ENCODE measurements at places on chromosomes 2 and 18.

GRCh38 chr2:230457073-230457768, 41.2 kb downstream of the SP100 start:
- no peak for DNase-seq

DNA sequence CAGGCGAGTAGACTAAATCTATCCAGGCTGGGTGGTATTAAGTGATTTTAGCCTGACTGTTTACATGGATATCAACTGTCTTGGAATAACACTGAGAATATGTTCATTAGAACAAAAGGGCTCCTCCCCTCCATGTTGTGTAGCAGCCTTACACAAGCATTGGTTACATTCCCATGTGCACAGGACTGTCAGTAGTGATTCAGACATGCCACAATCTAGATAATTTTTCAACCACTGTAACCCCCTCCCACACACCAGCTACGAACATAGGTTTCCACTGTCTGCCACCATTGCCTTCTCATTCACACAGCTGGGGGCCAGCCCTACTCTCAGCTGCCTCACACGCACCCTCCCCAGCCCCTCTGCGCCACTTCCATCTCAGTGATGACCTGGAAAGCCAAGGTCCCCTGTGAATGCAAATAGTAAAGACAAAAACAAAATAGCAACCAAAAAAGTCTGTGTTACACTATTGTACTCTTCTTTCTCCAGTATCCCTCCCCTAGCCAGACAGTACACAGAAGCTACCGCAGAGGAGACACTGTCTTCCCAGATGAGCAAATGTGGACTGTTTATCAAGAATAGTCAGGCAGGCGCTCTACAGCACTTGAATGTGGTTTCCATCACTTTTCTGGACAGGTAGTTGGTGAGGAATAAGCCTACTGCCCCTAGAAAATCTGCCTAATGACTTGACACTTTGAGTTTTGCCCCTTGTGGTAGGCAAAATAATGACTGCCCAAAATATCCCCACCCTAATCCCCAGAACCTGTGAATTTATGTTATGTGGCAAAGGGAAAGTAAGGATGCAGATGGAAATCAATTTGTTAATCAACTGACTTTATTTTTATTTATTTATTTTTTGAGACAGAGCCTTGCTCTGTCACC, 27.9 kb upstream of the TYMS start:
- no peak for DNase-seq

- no peak for DNase-seq
Observed at GRCh38 chr18:2971741-2972552, 41.0 kb downstream of the LPIN2 start.

DNA sequence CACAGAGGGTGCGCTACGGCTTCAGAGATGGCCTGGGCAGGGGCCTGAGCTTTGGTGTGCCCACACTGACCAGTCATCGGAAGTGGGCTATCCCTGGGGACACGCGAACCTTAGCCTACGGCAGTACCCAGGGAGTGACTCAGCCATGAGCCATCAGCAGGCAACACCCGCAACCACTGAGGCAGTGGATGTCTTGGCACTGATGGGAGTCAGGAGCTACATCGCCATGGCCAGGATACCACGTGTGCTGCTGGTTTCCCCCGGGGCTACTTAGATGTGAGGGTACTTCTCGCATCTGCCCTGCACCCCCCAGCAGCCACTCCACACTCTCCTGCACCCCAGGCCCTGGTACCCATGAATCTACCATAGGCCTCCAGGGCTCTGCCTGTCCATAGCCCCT, 12.8 kb upstream of the HPCAL1 start:
- no peak for DNase-seq

DNA sequence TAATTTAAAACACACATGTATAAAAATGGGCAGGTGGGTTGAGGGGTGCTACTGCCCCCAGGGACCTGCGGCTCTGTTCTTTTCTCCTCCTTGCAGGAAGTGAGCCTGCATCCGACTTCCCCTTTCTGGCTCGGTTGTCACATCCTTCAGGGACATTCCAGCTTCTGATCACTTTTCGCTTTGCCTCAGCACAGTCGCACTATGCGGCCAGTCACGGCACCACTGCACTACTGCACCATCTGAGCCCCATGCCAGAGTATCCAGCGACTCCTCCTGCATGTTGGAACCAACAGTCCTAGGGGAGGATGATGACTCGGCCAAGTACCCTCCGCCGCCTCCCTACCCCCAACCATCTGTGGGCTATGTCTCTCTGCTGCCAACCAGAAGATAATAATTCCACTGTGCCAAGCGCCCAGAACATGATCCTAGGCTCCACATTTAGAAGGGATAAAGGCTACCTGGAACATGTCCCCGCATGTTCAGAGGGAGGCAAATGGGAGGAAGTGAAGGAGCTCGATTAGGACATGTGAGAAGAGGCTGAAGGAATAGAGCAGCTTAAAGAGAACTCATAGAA, 17.6 kb downstream of the CDC42EP3 start:
- DNase-seq: peak; percentile 86

- no peak for DNase-seq
Observed at GRCh38 chr2:169303579-169304305, 58.6 kb downstream of the LRP2 start.

DNA sequence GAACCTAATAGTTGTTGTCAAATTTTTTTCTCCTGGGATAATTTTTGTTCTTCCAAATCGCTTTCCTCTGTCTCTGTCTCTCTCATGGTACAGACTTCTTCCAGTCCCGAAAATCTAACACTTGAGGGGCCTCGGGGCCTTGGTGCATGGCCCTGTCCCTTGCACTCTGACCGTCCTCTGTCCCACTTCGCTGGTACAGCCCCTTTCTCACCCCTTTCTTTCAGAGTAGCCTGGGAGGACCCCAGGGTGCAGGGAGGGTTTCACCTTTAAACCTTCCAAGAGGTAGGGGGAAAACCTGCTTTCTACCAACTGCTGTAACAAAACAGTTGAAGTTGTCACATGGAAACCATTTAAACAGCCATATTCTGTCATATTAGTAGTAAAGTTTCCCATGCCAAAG, 22.2 kb upstream of the FAHD2A start:
- DNase-seq: no peak

- no peak for DNase-seq
Observed at GRCh38 chr2:174636987-174637386, 39.4 kb upstream of the WIPF1 start.

DNA sequence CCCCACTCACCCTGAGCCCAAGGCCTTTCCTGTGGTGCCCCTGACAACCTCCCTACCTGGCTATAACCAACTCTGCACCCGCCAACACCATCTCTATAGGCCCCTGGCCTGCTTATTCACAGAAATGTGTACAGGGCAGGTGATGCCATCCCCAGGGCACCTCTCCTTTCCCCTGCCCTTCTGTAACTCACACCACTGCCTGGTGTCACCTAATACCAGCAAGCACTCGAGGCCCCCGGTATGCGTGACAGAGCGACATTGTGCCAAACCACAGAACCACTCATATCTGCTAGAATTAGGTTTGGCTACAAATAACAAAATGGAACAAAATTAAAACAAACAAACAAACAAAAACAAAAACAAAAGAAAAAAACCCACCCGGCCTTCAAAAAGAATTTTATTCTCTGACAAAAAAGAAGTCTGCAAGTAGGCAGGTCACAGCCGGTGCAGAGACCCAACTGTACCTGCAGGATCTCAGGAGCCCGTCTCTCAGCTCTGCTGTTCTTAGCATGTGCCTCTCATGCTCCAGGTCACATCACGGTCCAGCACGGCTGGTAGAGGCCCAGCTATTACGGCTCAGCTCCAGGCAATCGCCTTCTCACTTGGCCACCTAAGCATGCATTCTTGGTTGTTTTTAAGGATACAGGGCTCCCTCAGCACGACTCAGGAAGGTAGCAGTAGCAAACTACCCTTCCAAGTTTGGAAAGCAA, 51.4 kb downstream of the FAM178B start:
- no peak for DNase-seq

GRCh38 chr18:44238454-44238853, 442.2 kb upstream of the SETBP1 start:
- no peak for DNase-seq

- DNase-seq: no peak
Observed at GRCh38 chr2:149278161-149278871, 52.1 kb upstream of the LYPD6 start.

DNA sequence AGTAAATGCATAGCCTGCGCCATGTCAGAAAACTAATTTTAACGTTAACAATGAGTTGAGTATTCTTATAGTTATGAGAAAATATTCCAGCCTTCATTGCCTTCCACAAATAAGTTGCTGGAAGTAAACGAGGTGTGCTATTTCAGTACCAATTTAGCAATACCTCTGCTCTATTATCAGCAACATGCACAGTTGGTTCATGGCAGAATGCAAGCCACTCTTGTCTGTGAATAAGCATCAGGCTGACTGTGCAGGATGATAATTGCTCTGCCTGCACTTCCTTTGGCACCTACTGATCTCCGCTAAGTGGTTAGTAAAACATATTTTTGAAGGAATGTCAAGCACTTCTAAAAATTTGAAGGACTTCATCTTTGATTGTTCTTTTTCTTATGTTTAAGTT, 261.9 kb upstream of the SIX3 start:
- no peak for DNase-seq

DNA sequence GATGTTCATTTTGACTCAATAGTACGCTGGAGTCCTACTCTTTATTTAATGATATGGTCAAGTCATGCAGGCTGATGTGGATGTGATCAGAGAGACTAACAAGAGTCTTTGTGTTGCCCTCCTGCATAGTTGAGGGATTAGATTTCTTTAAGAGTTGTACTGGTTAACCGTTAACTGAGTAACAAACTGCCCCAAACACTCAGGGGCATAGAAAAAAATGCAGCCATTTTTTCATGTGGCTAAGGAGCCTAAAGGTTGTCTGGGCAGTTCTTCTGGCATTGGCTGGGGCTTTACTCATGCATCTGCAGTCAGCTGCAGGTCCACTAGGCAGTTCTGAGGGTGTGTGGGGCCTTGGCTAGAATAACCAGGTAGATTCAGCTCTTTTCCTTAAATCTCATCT, 32.5 kb downstream of the DOCK10 start:
- DNase-seq: no peak

DNA sequence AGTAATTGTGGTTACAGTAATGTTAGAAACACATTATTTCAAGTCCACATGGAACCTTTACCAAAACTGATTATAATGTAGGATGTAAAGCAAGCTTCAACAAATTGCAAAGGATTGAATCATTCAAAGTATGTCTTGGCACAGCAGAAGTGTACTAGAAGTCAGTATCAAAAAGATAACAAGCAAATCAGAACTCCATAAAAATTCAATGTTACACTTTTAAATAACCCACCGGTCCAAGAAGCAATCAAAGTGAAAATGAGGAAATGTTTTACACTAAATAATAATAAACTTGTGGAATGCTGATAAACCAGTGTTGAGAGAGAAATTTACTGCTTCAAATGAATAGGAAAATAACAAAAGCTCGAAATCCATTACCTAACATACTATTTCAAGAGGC, 47.7 kb downstream of the TTC21B start:
- DNase-seq: no peak

- no peak for DNase-seq
Observed at GRCh38 chr18:76495435-76496193, 572 bp upstream of the ZNF516 start.

GRCh38 chr2:199219551-199219950, 238.2 kb downstream of the SATB2 start:
- DNase-seq: no peak

- DNase-seq: peak; percentile 72
Observed at GRCh38 chr2:165401285-165401852, 68.1 kb upstream of the CSRNP3 start.

- no peak for DNase-seq
Observed at GRCh38 chr2:69745035-69745434, 3.1 kb downstream of the ANXA4 start.

GRCh38 chr2:236855866-236856847, 229.5 kb upstream of the COPS8 start:
- DNase-seq: no peak

- DNase-seq: peak; percentile 31
Observed at GRCh38 chr2:84077496-84077895, 381.6 kb downstream of the SUCLG1 start.

- no peak for DNase-seq
Observed at GRCh38 chr2:239601201-239601851, 200.5 kb upstream of the HDAC4 start.

DNA sequence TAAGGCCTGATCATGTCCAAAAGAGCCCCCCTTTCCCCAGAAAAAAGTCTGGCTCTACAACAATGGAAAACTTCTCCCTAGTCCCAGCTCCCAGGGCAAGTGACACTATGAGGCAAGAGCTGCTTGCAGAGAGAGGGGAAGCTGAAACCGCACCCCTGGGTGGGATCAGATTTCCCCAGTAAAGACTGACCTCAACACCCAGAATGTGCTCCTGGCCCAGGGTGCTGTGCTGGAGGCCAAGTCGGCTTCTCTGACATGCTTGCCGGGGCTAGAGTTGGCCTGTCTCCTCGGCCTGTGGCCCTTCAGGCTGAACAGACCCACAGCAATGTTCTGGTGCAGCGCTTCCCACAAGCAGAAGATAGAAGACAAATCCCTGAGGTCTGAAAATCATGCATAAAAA, 18.4 kb upstream of the ST8SIA3 start:
- DNase-seq: no peak

DNA sequence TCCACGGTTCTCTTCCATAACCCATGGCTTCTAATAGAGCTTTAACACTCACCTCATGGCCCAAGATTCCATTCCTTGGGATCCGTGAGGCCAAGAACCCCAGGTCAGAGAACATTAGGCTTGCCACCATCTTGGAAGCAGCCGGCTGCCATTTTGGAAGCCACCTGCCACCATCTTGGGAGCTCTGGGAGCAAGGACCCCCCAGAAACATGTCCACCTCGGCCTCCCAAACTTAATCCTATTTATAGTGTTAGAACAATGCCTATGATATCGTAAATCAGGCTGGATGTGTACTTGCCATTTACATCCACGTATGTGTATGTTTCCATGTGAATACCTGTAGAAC, 39.9 kb upstream of the HAAO start:
- DNase-seq: no peak

- no peak for DNase-seq
Observed at GRCh38 chr2:215332872-215333595, 21.2 kb downstream of the ATIC start.

GRCh38 chr2:124027182-124027581, 2.1 kb downstream of the CNTNAP5 start:
- DNase-seq: peak; percentile 40

DNA sequence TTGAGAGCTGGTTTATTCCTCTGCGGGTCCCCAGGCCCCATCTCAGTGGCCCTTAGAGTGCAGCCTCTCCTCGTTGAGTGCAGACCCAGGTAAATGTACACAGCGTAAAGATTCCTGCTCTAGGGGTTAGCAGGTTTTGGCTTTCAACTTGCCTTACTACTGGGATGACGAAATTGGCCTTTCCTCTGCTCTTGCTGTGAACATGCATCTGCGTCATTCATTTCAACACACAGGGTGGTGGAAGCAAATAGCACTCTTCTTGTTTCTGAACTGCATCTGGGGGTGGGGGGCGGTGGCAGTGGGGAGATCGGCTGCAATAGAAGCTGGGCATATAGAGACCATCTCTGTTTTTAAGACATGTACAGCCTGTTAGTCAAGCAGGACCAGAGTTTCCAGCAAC, 16.5 kb upstream of the SLC16A14 start:
- DNase-seq: no peak

Measured in NCI-H446 (cell line).